RKO (cell line): ENCODE measurements at places on chromosomes 7 and 10.

DNA sequence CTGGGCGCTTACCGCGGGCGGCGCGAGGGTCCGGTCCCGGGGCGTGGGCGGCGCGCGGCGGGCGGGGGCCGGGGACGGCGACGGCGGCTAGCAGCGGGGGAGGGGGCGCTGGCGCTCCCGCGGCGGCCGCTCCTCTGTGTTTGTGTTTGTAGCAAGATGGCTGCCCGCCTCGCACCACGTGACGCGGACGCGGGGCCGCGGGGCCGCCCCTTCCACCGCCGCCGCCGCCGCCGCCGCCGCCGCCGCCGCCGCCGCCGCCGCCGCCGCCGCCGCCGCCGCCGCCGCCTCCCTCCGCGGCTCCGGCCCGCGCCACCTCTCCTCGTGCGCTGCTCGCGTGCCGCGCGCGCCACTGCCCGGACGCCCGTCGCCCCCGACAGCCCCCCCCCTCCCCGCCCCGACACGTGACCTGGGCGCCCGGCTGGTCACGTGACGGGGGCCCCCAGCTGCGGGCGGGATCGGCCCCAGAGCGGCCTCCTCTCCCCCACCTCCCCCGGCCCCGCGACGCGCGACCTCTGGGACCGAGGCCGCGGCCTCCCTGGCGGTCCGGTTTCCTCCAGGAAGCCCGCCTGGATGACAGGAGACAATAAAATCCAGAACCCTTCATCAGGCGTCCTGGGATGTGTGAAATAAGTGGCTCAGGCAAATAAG is at the start of gene GIGYF1:
Gene GIGYF1 (minus strand): TSS at position 153 of the 648 bp plus-strand sequence. CDS start 6,012 bp downstream, outside the sequence.
- peak; percentile 82 for DNase-seq

DNA sequence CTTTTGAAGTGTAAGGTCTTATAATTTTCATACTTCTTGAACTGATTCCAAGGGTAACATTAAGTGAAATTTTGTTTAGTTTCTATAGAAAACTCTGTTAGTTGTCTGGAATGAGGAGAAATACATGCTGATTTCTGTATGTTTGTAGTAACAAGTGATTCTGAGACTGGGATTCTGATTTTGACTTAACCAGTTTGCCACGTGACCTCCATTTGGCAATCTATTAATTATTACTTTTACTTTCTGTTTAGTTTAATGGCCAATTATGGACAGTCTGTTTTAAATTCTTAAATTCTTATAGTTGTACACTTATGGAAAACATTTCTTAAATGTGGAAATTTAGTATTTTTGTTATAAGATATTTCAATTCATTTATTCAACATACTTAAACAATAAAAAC is 163.1 kb downstream of the ADK start:
- DNase-seq, result no peak

- DNase-seq, result no peak
Measured at GRCh38 chr7:92504563-92504962, 23.8 kb downstream of the PEX1 start.

- no peak for DNase-seq
Measured at GRCh38 chr7:34396437-34397064, 261.5 kb upstream of the NPSR1 start.

- DNase-seq, result no peak
Measured at GRCh38 chr10:118571123-118571522, 24.3 kb downstream of the PRLHR start.

- no peak for DNase-seq
Measured at GRCh38 chr10:124344931-124345330, 73.8 kb downstream of the OAT start.

GRCh38 chr7:155344270-155344617 is 46.6 kb downstream of the INSIG1 start:
- DNase-seq, result no peak

- no peak for DNase-seq
Measured at GRCh38 chr10:23253780-23254179, 61.7 kb downstream of the PTF1A start.

GRCh38 chr7:27095050-27095896 is 527 bp downstream of the HOXA1 start:
- DNase-seq, result no peak

GRCh38 chr7:11616466-11616865 is 215.5 kb downstream of the THSD7A start:
- no peak for DNase-seq

DNA sequence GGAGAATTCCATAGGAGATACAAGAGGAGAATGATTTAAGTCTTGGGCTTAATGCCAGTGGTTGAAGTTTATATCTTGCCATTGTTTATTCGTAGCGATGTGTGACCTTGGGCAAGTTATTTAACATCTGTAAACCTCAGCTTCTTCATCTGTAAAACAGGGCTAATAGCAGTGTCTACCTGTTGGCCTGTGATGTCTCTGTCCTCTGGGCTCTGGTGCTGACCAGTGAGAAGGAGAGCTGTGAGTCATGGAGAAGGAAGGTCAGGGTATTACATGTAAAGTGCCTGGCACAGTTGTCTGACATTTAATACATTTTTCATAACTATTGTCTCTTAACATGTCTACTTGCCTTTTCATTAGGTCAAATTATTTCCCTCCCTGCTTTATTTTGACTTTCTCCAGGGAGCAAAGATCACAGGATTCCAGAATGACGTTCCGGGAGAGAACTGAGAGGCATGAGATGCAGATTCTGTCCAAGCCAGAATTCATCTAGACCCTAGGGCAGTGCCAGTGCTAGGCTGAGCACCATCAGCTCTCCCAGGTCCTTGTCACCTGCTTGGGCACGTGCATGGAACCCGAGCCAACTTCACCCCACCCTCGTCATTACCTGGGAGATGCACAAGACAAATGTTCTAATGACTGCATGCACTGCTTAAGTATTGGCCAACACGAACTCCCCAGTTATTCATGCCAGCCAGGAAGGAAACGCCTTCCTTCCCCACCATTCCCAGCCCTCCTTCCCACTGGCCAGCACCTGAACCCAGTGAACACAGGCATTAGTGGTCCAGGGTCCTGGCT is 187.9 kb downstream of the DPY19L1 start:
- peak; percentile 8 for DNase-seq

- DNase-seq, result no peak
Measured at GRCh38 chr10:52443419-52444388, 129.6 kb downstream of the DKK1 start.

DNA sequence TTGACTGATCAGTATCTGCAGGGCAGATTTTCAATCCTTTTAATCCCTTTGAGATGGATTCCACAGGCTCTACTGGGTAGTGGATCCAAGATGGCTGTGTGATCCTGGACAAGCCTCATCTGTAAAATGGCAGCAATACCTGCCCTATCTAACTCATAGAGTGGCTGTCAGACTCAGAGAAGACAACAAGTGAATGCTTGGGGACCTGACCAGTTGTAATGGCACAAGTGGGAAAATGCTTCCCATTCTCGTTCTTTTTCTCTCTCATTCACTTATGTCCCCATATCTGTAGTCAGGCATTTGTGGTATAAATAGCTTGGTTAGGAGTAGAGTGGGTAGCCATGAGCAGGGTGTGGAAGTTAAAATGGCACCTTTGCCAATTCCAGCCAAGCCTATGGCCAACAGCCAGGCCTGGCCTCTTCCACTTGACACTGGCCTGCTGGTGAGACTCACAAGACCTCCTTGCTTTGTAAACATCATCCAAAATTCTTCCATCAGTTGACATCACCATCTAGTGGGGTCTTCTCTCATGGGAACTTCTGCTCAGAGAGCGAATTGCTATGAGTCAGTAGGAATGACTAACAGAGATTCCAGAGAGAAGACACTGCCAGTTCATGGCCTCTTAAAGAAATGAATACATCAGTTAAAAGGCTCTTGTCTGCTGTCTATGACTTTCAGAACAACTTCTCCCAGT is 150.1 kb downstream of the PLPP4 start:
- DNase-seq, result peak; percentile 40

- no peak for DNase-seq
Measured at GRCh38 chr10:118867768-118868167, 113.0 kb upstream of the CACUL1 start.

GRCh38 chr7:45196374-45196773 is 38.8 kb downstream of the RAMP3 start:
- no peak for DNase-seq

DNA sequence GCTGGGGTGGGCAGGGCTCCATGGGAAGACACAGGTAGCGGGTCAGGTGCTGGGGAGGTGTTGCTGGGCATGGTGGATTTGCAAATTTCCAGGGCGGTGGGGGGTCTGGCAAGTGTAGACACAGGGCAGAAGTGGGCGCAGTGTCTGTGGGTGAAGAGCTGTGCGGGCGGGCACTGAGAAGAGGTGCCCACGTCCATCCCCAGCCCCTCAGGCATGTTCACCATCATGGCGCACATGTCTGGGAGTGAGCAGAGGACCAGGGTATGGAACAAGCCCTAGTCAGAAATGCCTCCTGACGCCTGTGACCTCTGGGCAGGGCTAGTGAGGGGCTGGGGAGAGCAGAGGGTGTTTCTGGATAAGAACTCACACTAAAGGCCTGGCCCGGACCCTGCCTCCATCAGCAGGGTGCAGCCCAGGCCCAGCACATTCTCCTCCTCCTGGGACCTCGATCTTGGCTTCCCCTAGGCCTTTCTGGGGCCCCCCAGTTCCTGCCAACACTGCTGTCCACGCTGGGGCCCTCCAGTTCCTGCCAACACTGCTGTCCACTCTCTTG is 612.9 kb downstream of the PTPRN2 start:
- no peak for DNase-seq

GRCh38 chr7:100266576-100267354 is 40.7 kb upstream of the SPDYE3 start:
- DNase-seq, result no peak

DNA sequence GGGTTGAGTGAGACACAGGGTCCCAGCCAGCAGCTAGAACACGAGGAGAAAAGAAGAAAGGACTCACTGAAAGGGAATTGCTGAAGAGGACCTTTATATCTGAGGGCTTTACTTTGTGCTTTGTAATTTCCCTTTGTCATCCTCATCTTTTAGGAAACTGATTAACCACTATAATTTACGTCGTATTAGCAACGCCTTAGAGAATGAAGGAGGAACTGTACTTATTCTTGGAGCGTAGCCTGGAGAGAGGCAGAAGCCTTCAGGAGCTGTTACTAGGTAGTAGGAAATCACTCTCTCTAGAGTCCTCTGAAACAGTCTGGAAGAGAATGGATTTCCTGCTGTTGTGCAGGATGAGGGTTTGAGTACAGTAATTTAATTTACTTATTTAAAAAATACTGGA is 101.0 kb upstream of the STEAP1B start:
- no peak for DNase-seq

DNA sequence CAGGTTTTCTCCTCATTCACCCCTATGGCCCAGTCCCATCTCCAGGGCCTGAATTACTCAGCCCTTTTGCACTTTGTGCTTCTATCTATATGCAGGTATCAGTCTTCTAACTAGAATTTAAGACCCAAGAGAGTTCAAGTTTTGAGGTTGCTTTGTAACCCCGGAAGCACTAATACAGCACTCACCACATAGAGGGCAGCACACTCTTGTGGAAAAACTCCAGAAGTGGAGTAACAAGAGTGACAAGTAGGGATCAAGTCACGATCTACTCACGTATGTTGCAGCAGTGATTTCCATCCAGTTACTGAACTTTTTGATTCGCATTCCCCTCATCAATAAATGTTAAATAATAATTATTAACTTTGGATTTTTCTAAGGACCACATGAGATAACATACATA is 151.0 kb downstream of the CHCHD3 start:
- DNase-seq, result peak; percentile 21

GRCh38 chr10:104563548-104563947 is 77.5 kb upstream of the SORCS3 start:
- DNase-seq, result no peak

DNA sequence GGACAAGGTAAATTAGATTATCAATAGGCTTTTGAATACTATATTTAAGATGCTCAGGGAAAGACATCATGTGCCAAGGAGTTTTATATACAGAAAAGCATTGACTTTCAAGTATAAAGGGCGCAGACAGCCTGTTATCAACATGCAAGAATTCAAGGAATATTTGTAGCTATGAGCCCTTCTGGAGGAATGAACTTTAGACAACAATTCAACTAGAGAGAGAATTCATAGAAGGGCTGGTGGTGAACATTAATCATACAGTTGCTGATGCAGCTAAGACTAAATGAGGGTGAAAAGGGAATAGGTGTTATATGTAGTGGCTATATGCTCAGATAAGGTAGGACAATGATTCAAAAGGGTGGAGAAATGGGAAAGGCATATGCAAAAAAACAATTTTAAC is 41.2 kb downstream of the AOAH start:
- no peak for DNase-seq

DNA sequence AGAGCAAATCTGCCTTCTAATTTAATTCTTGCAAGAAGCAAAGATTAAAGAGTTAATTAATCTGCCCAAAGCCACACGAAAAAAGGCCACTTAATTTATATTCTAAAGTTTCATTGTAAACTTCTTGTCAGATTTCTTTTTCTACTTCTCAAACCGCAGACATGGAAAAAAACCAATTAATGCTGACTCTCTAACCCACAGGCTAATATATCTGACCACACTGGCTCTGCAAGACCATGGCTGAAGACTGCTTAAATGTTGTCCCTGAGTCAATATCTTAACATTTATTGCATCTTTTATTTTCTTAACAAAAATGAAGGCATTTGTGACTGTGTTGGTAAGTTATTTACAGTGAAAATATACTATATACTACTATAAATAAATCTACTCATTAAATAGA is 234.0 kb upstream of the SP8 start:
- DNase-seq, result no peak

DNA sequence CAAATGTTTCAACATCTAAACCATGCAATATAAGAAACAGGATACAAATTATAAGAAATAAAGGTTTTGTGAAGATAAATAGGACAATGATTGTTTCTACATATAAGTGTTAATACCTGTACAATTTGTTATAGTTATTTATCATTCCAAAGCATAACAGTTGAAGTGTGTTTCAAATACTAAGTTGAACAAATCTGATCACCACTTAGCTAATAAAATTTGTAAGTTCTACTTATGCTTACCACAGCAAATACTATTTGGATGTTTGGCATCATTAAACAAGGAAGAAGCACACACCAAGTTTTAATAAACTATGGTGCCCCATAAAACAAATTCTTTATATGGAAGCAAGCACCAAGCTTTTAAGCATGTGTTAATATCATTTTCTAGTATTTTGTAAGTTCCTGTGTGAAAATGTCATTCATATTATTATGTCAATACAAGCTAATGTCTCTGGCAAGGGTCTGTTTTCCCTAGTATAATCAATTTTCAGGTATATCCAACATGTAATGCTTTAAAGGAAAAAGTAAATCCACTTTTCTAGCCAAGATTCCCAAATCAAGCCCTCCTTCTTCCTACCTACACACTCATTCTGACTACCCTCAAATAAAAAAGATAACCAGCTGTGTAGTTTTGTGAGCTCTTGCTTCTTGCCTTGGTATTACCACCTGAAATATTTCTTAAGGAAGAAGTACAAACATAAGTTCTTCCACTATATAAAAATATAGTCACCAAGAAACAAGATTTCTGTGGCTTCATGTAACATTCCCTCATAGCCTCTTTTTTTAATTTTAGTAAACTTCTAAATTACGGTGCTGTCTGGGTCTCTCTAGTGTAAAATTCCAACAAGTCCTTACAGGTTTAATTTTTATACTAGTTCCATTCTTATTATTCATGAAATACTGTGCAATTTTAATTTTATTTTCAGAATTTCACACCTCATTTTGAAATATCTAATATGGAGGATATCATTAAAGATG is 9.2 kb downstream of the SKAP2 start:
- no peak for DNase-seq
